ENCODE measurements at places on chromosomes 1 and 21.
A peak's percentile ranks its signal among the peaks of the same experiment; 100 is the strongest.

GRCh38 chr1:66283622-66284041, 250.3 kb upstream of the SGIP1 start:
- no peak for DNase-seq

GRCh38 chr1:178143730-178144690, 50.1 kb downstream of the RASAL2 start:
- DNase-seq, result no peak

- peak; percentile 30 for DNase-seq
Measured at GRCh38 chr1:230632273-230632873, 9.9 kb upstream of the COG2 start.

GRCh38 chr1:218380125-218380977, 35.2 kb downstream of the TGFB2 start:
- DNase-seq, result no peak

DNA sequence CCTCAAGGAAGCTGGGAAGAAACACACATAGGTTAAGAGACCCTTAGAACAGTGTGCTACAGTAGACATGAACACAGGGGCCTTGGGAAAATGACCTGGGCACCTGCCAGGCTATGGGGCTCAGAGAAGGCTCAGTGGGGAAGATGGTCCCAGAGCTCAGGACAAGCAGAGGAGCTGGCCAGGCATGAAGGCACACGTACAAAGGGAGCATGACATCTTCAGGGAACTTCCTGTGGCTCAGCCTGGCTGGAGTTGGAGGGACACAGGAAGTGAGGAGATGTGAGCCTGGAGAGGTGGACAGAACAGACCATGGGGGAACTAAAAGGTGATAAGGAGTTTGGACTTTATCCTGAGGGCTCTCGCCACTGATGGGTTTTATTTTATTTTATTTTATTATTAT, 3.8 kb upstream of the SLC50A1 start:
- peak; percentile 2 for DNase-seq

DNA sequence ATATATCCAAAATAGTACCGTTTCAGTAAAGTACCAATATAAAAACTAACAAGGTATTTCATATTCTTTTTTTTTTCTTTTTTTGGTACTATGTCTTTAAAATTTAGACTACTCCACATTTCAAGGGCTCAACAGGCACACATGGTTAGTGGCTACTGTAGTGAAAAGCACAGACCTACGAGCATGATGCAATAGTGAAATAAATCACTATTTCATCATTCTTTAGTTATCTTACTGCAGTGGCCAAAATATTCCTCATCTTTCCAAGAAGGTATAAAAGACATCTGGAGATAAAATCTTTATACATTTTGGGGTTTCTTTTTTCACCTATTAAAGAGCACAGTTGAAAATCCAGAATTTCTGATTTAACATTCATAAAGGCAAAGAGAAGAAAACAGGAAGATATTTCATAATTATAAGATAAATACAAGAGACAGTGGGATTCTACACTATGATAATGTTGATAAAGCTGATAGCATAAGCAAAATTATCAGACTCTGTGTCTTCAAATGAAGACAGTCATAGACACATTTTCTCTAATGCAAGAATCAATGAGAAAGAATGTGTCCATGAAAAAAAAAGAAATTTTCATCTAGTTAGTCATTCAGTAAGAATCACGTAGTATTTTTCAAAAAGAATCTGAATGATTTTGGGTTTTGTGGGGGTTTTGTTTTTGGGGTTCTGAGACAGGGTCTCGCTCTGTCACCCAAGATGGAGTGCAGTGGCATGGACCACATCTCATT, 41.9 kb downstream of the CEP170 start:
- no peak for DNase-seq

All from H7 (cell line).